ENCODE measurements at places on chromosomes 2 and 18.

DNA sequence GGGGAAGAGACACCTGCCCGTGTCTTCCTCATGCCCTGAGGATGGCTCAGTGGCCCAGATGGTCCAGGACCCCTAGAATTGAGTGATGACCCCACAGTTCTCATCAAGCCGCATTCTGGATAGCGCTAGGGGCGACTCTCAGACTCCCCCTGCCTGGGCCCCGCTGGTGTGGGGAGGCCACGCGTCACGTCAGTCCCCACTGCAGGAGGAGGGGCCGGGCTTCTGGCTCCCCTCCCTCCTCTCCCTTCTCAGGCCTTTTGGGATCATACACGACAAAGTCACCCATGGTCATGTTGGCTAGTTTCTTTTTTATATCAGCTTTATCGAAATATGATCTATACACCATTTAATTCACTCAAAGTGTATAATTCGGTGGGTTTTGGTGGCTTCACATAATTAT, 61.5 kb downstream of the NFATC1 start:
- no peak for DNase-seq

- no peak for DNase-seq
Measured at GRCh38 chr2:235005603-235006259, 53.9 kb downstream of the SH3BP4 start.

DNA sequence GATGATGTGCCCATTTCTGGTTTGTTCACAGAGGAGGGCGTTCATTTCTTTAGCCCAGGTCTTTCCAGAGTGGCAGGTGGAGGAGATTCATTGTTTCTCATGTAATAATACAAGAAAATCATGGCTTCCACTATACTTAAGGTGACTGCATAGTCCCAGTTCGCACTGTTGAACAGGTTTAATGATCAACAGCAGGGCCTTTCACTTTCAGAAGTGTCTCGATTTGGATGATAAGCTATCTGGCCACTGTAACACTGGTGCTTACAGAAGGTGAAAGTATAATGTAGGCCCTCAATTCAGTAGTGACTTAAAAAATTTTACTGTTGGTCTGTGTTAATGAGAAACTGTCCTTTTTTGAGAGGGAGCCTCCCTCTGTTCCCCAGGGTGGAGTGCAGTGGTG, 1.4 kb downstream of the RMC1 start:
- no peak for DNase-seq

- no peak for DNase-seq
Measured at GRCh38 chr2:24914713-24915112, 5.3 kb downstream of the ADCY3 start.

- no peak for DNase-seq
Measured at GRCh38 chr2:120854766-120855530, 119.3 kb downstream of the GLI2 start.

DNA sequence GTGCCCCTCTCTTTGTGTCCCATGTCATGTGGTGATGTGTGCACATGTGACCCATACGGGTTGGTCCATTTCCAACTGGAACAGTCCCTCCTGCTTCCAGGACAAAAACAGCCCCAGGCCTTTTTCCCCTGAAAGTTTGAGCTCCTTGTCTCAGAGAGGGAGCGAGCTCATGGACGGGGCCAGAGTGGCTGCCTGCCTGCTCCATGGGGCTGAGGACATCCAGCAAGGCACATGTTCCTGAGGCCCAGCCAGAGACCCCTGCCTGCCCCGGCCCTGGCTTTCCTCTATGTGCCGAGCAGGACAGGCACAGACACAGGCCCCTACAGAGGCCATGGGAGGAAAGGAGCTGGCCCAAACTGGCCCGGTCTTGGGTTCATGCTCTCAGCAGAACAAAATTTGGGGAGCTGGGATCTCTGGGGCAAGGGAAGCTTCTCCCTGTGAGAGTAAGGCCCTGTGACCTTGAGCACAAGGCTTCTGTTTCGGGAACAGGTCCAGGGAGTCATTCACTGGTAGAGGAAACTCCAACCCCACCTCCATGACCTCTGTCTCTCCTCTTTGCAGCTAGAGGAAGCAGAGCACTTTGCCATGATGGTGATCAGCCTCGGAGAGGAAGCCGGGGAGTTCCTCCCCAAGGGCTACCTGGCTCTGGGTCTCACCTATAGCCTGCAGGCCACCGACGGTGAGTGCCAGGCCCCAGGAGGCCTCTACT, 105.8 kb upstream of the MCFD2 start:
- DNase-seq = no peak

GRCh38 chr2:172109988-172110811, 7.5 kb upstream of the DLX2 start:
- DNase-seq = no peak

DNA sequence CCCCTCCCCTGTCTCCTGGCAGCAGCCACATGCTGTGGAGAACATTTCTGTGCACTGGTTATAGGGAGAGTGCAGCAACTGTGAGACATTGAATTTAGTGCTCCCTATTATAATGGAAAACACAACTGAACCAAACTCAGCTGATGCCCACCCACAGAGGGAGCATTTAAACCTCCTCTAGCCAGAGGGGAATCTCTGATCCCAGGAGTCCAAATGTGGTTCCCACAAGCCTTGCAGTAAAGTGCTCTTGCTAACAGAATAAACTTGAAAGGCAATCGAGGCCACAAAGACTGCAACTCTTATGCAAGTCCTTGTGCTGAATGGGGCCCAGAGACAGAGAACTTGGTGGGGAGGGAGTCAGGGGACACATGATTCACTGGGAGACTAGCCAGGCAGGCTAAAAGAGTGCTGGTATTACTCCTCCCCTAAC, 638.8 kb upstream of the VRK2 start:
- DNase-seq = no peak

GRCh38 chr18:35045121-35045520, 3.9 kb downstream of the MAPRE2 start:
- no peak for DNase-seq

GRCh38 chr18:13112982-13113381, 105.6 kb upstream of the LDLRAD4 start:
- no peak for DNase-seq

Data from stimulated activated CD4-positive, alpha-beta T cell treated with anti-CD3 and anti-CD28 coated beads, Interleukin-4, amount 100 ng/mL, for 4 hours (primary cell).